ENCODE measurements at places on chromosomes 6 and 20.

GRCh38 chr20:43563991-43564390, 5.2 kb downstream of the SGK2 start:
- DNase-seq = no peak

- no peak for DNase-seq
Measured at GRCh38 chr6:113629256-113629655, 227.9 kb upstream of the MARCKS start.

DNA sequence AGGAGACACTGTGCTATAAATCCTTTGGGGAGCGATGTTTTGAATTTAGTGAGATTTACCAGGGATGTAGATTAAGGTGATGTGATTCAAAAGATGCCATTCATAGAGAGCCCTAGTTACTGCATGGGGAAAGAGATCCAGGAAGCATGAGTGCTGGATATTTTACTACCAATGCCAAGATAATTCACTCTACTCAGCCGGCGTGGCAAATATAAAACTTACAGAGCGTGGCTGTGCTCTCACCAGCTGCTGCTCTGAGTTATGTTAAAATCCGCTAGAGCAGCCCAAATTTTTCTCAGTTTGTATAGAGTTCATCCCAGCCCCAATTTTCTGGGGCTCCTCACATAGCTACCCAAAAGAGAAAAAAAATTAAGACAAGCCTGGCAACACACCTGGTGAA, 48.6 kb downstream of the BFSP1 start:
- no peak for DNase-seq

DNA sequence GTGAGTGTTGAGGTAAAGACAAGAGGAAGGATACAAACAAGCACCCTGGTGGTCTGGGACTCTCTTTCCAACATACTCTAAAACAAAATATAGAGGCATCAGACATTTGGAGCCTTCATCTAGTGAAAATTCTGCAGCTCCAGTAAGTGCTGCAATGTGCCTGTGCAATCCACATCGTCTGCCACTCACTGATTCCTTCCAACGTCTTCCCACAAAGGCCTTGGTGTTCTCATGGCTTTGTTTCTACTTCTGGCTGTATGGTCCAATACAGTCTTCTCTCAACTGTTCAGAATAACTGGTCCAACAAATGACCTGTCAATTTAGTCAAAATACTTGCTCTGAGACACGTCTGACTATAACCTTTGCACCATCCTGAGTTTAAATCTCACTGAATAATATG, 125.8 kb downstream of the MAP7 start:
- no peak for DNase-seq

DNA sequence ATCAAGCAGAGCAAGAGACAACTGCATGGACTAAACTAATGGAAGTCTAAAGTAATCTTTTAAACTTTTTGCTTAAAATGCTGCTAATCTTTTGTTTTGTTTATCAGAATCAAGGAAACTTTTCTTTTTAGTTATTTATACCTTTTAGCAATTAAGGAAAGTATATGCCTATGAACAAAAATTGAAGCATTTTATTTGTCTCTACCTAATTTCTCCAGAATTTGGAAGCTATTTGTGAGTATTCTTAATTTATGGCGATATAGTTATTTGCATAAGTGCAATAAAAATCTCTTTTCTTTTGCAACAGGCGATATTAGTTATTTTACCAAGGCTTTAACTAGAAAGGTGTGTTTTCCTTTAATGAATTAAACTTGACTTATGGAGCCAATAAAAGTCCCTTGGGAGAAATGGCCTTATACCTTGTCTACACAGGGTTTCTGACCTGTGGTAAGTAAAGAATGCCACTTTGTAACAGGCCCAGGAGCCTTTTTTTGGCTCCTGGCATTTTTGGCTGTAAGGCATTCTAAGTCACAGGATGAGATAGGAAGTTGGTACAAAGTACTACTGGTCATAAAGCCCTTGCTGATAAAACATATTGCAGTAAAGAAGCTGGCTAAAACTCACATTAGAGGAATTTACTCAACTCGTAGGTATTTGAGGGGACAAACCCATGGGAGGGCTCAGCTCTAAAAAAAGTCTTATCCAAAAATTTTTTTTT, 37.2 kb downstream of the TMEM14A start:
- no peak for DNase-seq

- DNase-seq = no peak
Measured at GRCh38 chr6:47188588-47189021, 121.1 kb downstream of the TNFRSF21 start.

DNA sequence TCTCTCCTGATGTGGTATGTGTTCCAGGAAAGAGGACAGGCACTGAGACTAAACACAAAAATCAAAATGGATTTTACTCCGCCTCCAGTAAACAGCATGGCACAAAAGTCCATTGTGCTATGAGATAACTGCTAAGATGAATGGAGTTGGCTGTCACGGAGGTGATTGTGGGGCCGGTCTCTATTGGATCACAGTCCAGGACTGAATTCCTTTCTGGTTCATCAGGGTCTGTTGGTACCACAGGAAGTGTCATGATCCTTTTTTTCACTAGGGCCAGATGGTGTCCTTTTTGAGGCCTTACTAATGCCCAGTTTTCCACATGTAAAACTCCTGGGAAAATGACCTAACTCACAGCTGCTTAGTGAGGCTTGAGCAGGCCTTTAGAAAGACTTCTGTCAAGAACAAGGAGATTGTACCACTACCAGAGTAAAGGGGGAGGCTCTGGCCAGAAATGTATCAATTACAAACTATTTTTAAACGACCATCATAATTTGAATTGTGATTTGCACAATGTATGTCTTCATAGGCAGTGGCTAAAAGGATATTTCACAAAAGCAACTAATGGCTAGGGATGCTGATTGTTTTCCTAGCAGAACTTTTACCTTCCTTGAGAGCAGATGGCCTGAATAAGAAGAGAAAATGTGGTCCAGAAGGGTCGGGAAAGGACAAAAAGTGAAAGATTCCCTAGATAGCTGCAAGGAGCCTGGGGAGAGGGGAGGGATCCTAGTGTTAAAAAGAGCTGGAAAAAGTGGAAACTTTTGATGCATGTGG, 192.2 kb upstream of the POU3F2 start:
- no peak for DNase-seq

- peak; percentile 21 for DNase-seq
Measured at GRCh38 chr6:104702126-104702841, 157.4 kb downstream of the HACE1 start.

DNA sequence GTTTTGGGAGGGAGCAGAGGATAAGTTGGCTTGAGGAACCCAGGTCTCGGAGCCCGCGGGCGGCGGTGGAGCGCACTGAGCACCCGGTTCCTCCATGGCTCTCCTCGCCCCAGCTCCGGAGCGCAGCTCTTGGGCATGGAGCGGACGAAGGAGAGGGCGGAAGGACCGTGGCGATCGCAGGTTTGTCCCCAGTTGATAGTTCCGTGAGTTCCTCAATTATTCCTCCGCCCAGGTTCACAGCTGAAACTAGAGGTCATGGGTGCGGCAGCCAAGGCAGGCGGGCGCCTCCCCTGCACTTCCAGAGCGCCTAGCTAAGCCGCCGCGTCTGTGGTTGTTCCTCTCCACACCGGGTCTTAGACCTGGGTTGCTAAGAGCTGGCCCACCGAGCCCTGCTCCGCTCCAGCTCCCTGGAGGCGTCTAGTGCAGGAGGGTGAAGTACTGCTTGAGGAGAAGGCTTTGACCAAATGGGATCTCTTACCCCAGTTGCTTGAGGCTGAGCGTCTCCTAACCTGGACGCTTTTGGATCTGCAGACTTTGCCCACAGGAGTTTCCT, at the start of gene HTR1B:
Gene HTR1B (minus strand): TSS at position 184 of the 553 bp plus-strand sequence. CDS start 88 bp downstream, at position 96.
- DNase-seq = no peak

DNA sequence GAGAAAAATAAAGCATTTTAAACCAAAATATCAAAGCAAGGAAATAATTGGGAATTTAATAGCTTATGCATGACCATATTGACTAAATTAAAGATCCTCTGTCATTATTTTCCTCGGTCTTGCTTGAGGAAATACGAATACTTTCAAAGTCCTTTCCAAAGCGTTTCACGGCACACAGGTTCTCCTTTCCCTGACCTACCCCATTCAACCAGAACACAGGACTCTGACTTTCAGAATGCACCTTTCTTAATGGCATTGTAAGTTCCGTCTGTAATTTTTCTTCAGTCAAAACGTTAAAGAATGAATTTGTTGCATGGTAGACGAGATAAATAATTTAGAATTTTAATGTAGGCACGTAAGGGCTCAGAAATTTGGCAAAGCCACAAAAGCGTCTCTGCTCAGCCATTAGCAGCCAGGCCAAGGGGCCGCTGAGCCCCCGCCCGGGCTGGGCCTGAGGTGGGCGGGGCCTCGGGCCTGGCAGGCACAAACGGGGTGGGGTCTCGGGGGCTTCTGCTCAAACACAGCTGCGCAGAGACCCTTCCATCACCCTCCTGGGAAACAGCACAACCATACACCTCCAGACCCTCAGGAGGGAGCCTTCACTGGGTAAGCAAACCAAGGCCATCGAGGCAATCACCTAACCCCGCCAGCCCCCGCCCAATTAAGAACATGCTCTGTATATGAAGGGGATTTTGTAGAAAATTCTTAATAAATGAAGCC, 3.4 kb downstream of the NEDD9 start:
- no peak for DNase-seq

DNA sequence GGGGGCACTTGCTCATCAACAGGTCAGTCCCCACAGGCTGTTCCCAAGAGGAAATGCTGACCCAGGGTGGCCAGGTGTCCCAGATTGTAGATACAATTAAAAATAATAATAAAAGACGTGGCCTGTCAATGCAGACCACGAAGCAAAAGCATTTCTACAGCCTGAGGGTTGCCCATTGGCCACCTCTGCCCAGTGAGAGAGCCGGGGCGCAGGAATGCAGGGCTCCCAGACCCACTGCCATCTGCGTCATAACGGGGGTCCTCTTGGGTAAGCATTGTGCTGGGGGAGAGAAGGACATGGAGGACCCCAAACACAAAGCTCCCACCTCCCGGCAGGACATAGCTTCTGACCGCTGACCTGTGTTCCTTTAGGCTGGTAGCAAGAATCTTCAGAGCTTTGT, 22.9 kb upstream of the AFDN start:
- no peak for DNase-seq

DNA sequence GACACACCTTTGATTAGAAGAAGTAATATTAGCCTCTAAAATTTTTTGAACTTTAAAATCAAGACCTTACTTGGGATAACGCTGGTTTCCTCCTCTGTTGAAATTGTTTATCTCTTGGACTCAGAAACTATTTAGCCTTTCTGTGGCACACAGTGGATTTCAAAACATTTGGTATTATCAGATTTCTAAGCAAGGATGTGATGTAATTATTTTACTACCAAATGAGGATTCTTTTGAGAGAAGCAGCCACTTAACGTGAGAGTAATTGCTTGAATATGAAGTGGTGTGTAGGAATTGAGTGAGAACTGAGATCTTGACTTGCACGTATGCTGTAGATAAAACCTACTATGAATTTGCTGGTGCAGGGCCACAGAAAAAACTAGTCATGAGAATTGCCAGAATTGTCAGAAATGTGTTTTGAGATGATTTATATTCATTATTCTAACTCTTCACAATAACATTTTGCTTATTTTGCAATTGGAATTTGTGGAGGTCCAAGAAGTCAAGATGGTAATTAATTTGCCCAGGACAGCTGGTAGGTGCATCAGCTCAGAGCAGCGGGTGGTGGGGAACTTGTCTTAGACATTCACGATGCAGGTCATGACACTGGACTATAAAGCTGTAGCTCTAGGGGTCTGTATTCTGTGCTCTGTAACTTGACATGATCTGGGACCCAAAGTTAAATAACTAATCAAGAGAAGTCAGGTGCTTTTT, 53.4 kb downstream of the AKAP12 start:
- DNase-seq = no peak

DNA sequence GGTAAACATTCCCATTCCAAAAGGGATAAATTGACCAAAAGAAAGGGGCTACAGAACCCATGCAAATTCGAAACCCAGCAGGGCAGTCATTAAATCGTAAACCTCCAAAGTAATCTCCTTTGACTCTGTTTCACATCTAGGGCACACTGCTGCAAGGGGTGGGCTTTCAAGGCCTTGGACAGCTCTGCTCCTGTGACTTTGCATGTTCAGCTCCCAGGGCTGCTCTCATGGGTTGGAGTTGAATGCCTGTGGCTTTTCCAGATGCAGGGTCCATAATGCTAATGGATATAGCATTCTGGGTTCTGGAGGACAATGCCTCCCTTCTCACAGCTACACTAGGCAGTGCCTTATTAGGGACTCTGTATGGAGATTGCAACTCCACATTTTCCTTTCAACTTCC, 211.9 kb upstream of the MANEA start:
- DNase-seq = no peak

- peak; percentile 3 for DNase-seq
Measured at GRCh38 chr6:91013511-91013910, 426.6 kb upstream of the MAP3K7 start.

DNA sequence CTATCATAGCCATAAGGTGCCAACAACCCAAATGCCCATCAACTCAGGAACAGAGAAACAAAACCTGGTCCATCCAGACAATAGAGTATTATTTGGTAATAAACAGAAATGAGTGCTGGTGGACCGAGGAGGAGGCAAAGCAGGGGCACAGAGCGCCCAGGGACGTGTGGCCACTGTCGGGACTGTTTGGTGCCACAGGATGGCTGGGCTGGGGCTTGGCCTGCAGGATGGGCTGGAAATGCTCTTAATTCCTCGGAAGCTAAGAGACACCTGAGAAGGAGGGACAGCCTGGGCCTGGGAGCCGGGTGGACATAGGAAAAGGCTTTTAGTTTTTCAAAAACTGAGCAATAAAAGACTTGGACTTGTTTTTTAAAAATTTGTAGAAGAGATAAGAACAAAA, 216.4 kb downstream of the DLL1 start:
- DNase-seq = no peak

DNA sequence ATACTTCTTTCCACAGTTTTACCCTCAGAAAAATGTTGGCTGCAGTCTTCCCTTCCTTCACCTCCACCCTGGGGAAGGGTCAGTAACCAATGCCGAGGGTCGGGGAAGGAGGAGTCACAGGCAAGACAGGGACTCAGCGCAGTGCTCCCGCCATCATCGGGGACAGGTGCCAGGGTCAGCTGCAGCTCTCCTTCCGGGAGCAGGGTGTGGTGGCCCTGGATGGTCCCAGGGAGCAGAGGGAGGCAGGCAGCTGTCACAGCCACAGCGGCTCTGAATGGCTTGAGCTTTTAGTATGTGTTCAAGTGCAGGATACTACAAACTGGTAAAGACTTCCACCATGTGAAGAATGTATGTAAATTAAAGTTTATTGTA, 26.0 kb upstream of the PI16 start:
- DNase-seq = no peak

- peak; percentile 9 for DNase-seq
Measured at GRCh38 chr20:60011512-60012507, 53.6 kb downstream of the CDH26 start.

DNA sequence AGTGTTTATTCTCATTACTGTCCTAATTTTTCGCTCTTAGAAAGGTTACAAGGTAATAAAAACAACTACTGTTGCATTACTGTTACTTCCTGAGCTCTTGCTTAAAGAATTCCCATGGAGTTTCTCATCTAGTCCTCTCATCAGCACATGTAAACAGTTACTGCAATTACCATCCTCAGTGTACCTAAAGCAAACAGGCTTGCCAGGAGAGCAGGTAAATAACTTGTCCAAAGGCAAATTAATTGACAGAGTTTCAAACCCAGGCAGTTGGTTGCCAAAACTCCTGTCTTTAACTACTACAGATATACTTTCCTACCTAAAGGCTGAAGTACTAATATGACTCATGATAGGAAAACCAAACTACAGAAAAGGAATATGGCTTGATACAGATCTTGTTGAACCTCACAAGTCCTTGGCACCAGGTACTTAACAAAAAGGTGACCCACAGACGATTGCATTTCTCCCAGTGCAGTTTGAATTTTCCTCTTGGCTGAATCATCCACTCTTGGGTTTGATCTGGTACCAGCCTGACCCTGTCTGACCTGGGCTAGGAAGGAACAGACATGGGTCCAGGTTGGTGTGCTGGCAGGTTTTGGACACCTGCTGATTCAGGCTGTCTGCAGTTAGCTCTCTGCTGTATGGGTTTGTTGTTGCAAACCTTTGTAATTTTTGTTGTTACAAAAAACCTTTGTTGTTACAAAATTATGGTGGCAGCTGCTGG, 153.0 kb downstream of the CFAP61 start:
- no peak for DNase-seq

Data from A673 (cell line).